ENCODE measurements at places on chromosomes 6 and 20. TPM values are rescaled to one million over a fixed set of nuclear protein-coding genes. Genes with fewer than 3 reads are reported as not detected.
A peak's percentile ranks its signal among the peaks of the same experiment; 100 is the strongest.

- no peak overlapping the region for H3K4me3 ChIP-seq
- DNase-seq = no peak
- no peaks in the 10 kb centered on the region for H3K4me1 ChIP-seq
- H3K27me3 ChIP-seq = no peaks in the 10 kb centered on the region
- no peaks in the 10 kb centered on the region for H3K36me3 ChIP-seq
Observed at GRCh38 chr20:43825581-43825980, 89.1 kb upstream of the TOX2 start.

LGSN gene
- not detected for total RNA-seq

DNA sequence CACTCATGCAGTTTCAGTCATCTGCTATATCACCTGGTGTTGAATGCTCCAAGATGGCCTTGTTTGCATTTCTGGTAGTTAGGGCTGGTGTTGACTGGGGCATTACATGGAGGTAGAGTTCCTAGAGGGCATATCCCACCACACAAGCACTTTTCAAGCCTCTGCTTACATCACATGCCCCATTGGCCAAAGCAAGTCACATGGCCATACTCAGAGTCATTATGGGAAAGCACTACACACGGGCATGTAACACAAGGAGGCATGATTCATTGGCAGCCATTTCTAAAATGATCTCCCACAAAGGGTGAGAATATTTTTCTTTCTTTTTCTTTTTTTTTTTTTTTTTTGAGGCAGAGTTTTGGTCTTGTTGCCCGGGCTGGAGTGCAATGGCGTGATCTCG lies 73.2 kb downstream of the TRMT6 start:
- no peak overlapping the region for H3K27ac ChIP-seq
- H3K4me3 ChIP-seq = no peak overlapping the region
- DNase-seq = no peak
- no peaks in the 10 kb centered on the region for H3K4me1 ChIP-seq

- no peak for DNase-seq
- H3K27me3 ChIP-seq = no peaks in the 10 kb centered on the region
- H3K36me3 ChIP-seq = no peaks in the 10 kb centered on the region
- no peak overlapping the region for H3K27ac ChIP-seq
- no peak overlapping the region for H3K4me3 ChIP-seq
Observed at GRCh38 chr6:117409420-117409819, 16.3 kb downstream of the ROS1 start.

DNA sequence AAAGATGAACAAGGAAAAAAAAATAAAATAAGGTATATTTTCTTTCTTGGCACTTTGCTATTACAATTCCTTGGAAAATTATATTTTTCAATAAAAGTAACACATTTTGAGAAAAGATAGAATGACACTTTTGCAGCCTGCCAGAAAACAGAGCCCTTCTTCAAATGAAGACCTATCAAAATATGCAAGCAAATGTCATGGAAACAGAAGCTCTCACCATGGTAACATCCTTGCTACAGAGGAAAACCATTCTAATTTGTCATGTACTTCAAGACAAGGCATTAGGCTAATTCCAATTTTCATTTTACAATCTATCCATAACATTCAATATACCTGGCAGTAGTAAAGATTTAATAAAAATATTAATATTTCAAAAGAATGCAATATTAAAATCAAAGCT lies 177.9 kb downstream of the RNGTT start:
- H3K27me3 ChIP-seq = no peaks in the 10 kb centered on the region
- DNase-seq = no peak
- no peaks in the 10 kb centered on the region for H3K4me1 ChIP-seq
- no peak overlapping the region for H3K4me3 ChIP-seq
- no peaks in the 10 kb centered on the region for H3K36me3 ChIP-seq

HNF4A gene
- not detected for total RNA-seq

- H3K27me3 ChIP-seq = no peaks in the 10 kb centered on the region
- no peak overlapping the region for H3K4me3 ChIP-seq
Observed at GRCh38 chr20:57647933-57648785, 27.9 kb upstream of the ZBP1 start.

- no peaks in the 10 kb centered on the region for H3K4me1 ChIP-seq
- no peak for DNase-seq
- no peaks in the 10 kb centered on the region for H3K27me3 ChIP-seq
- H3K27ac ChIP-seq = no peak overlapping the region
- no peak overlapping the region for H3K4me3 ChIP-seq
Observed at GRCh38 chr6:153436351-153436750, 305.3 kb upstream of the RGS17 start.

GRCh38 chr6:34104628-34105027 lies 41.3 kb downstream of the GRM4 start:
- no peaks in the 10 kb centered on the region for H3K4me1 ChIP-seq
- H3K4me3 ChIP-seq = no peak overlapping the region
- H3K27ac ChIP-seq = no peak overlapping the region
- H3K27me3 ChIP-seq = no peaks in the 10 kb centered on the region
- H3K36me3 ChIP-seq = no peaks in the 10 kb centered on the region

GRCh38 chr20:39356908-39357307 lies 394.8 kb downstream of the DHX35 start:
- H3K27ac ChIP-seq = no peak overlapping the region
- H3K27me3 ChIP-seq = no peaks in the 10 kb centered on the region
- no peaks in the 10 kb centered on the region for H3K4me1 ChIP-seq
- no peak overlapping the region for H3K4me3 ChIP-seq
- DNase-seq = no peak

GRCh38 chr20:46814366-46815232 lies 80.0 kb upstream of the EYA2 start:
- no peaks in the 10 kb centered on the region for H3K4me1 ChIP-seq
- no peak overlapping the region for H3K27ac ChIP-seq
- DNase-seq = no peak
- no peaks in the 10 kb centered on the region for H3K36me3 ChIP-seq
- H3K4me3 ChIP-seq = no peak overlapping the region

DNA sequence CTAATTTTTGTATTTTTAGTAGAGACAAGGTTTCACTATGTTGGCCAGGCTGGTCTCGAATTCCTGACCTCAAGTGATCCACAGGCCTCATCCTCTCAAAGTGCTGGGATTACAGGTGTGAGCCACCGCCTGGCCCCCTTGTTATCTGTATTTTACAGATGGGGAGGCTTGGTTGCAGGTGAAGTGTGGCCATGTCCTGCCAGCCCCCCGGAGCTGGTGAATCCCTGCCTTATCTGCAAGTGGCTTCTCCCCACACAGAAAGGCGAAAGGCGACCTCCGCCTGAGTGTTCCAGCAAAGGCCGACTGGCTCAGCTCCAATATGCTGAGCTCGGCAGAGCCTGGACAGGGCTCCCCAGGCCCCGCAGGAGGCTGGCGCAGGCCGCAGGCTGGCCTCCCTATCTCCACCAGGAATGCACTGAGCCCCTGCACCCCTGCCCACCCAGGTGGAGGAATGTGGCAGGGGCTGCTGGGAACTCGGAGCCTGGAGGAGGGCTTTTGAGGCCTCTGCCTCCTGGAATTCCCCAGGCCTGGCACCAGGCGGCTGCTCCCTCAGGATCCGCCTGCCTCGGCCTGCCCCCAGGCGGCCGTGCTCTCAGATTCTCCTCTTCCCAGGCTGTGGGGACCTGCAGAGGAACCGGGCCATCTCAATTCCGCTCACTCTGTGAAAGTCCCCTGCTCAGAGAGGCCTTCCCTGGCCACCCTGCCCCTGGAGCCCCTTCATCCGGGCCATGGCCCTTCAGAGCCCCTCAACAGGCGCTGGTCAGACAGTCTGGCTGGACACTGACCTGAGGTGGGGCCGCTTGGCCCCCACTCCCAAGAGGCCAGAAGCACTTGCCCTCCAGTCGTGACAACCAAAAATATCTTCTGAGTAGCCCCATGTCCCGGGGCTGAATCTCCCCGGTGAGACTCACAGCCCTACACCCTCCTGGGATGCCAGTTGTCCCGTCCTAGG lies 9.3 kb upstream of the LAMA5 start:
- H3K4me3 ChIP-seq = no peak overlapping the region
- H3K36me3 ChIP-seq = no peaks in the 10 kb centered on the region
- H3K4me1 ChIP-seq = peaks cover 38% of the 10 kb centered on the region
- no peaks in the 10 kb centered on the region for H3K27me3 ChIP-seq
- DNase-seq = peak; percentile 73

DNA sequence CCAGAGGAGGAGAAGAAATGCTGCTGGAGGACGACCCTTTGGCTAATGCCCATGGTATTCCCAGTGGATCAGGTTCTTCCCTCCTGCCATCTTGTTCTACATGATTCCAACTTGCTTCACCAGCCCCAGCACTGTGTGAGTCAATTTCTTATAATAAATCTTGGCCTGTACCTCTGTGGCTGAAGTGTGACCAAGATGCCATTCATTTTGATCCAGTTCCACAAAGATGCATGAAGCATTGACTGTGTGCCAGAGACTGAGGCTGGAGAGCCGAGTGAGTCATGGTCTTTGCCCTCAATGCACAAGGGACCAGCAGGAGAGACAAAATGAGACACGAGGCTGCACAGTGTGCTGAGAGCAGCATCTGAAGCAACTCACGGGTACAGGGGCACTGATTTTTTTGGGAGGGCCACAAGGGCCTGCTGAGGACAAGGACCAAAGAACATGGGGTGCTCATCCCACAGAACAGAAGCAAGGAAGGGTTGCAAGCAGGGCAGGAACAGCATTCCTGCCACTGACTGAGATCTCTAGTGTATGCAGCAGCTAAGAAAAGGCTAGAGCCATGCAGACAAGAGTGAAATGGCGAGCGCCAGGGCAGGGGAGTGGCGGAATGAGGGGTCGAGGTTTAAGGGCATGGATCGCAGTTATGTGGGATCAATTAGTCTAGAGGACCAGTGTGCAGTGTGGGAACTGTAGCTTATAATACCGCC lies 207.0 kb downstream of the THBS2 start:
- DNase-seq = peak; percentile 32
- no peak overlapping the region for H3K4me3 ChIP-seq
- H3K4me1 ChIP-seq = no peaks in the 10 kb centered on the region
- no peak overlapping the region for H3K27ac ChIP-seq

GRCh38 chr20:6525447-6526303 lies 241.8 kb upstream of the BMP2 start:
- H3K27ac ChIP-seq = no peak overlapping the region
- DNase-seq = no peak
- no peaks in the 10 kb centered on the region for H3K36me3 ChIP-seq
- H3K4me1 ChIP-seq = no peaks in the 10 kb centered on the region
- H3K4me3 ChIP-seq = no peak overlapping the region
- H3K27me3 ChIP-seq = no peaks in the 10 kb centered on the region

TRERF1 gene
- 4.1 TPM for total RNA-seq

DNA sequence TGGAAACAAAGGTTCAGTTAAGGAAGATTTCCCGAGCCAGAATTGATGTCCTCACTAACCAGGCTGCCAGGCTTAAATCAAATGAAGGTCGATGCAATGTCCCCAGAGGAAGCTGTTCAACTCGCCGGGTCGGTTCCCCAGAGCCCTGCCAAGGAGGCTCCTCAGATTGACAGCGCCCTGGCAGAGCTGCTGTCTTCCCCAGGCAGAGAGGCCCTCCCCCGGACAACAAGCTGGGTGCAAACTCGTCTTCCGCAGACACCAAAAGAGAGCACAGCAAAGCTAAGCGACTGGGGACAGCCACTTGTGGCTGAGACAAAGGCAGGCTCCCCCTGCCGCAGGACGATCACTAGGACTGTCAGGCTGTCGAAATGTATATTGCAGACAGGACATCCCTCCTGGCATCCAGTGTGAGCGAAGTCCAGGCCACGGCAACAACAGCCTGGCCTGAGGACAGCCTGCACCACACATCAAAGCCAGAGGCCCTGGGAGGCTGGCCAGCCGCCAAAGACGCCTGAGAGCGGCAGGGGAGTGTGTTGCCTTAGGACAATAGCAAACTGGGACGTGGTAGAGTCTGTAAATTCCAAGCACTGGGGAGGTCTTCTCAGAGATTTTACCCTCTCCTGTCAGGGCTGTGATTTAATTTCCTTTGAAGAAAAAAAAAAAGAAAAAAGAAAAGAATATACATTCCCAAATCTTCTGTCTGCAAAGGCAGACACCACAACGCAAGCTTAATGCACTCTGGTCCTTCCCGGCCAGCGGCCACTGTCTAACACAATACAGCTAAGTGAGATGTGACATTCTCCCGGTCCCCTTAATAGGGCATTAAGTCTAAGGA lies 99.1 kb downstream of the HIVEP2 start:
- H3K27me3 ChIP-seq = no peaks in the 10 kb centered on the region
- peaks cover 16% of the 10 kb centered on the region for H3K4me1 ChIP-seq
- H3K4me3 ChIP-seq = no peak overlapping the region
- peak; percentile 95 for DNase-seq
- peak overlapping the region; percentile 49 for H3K27ac ChIP-seq

GRCh38 chr20:48453477-48454093 lies 374.2 kb downstream of the PREX1 start:
- H3K36me3 ChIP-seq = no peaks in the 10 kb centered on the region
- no peak for DNase-seq
- no peak overlapping the region for H3K27ac ChIP-seq

GRCh38 chr6:130269969-130270635 lies 47.4 kb upstream of the SAMD3 start:
- H3K4me1 ChIP-seq = no peaks in the 10 kb centered on the region
- H3K27me3 ChIP-seq = no peaks in the 10 kb centered on the region
- no peaks in the 10 kb centered on the region for H3K36me3 ChIP-seq
- H3K4me3 ChIP-seq = no peak overlapping the region
- no peak for DNase-seq
- no peak overlapping the region for H3K27ac ChIP-seq

DNA sequence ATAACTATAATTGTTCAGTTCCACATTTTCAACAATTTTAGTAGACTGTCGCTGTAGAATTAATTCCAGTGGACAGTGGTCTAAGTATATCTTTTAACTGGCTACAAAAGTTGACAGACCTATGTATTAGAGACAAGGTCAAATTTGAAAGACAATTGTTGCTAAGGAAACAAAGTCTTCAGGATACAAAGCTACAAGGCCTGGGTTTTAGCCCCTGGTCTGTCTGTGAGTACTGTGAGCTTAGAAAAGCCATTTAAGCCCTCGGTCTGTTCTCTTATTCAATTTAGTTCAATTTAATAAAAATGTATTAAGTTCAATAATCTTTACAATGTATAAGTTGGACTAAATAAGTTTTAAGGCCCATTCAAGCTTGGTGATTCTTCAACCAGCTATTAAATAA lies 352.5 kb downstream of the HDGFL1 start:
- peaks cover 8% of the 10 kb centered on the region for H3K4me1 ChIP-seq
- DNase-seq = no peak
- H3K36me3 ChIP-seq = no peaks in the 10 kb centered on the region
- no peak overlapping the region for H3K27ac ChIP-seq
- H3K4me3 ChIP-seq = no peak overlapping the region

DNA sequence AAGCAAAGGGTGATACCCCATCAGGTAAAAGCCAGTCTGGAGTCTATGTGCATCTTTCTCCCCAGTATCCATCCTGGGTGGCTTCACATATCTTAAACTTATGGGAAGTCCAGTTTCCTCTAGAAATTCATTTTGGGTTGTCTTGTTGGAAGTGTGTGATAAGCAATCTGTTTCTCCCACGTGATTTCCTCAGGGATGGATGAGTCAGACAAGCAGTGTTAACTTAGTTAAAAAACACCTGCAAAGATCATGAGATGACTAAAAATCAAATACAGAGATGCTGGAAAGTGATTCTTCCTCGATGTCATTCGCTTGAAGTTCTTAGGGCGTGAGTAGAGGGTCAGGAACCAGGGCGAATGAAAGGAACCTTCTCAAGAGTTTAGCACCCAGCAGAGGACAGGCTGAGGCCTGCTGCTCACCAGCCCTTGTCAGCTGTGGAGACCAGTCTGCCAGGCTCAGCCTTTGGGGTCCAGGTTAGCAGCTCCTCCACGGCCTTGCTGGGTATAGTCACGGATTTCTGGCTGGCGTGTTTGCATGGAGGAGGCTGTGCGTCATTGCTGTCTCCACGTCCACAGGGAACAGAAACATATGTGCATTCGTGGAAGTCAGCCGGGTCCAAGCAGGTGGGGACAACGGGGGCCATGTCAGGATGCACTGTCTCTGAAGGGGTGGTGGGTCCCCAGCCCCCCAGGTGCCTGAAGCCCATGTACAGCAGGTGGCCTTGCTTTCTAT lies 2.8 kb upstream of the PNPLA1 start:
- H3K4me3 ChIP-seq = no peak overlapping the region
- no peaks in the 10 kb centered on the region for H3K36me3 ChIP-seq
- no peaks in the 10 kb centered on the region for H3K4me1 ChIP-seq
- no peak overlapping the region for H3K27ac ChIP-seq

MMUT gene
- total RNA-seq = 26.0 TPM

PACRG gene
- total RNA-seq = 1.7 TPM
